ENCODE measurements at places on chromosomes 11 and 22.

- DNase-seq, result no peak
Measured at GRCh38 chr22:46070215-46070802, 80.0 kb upstream of the PPARA start.

DNA sequence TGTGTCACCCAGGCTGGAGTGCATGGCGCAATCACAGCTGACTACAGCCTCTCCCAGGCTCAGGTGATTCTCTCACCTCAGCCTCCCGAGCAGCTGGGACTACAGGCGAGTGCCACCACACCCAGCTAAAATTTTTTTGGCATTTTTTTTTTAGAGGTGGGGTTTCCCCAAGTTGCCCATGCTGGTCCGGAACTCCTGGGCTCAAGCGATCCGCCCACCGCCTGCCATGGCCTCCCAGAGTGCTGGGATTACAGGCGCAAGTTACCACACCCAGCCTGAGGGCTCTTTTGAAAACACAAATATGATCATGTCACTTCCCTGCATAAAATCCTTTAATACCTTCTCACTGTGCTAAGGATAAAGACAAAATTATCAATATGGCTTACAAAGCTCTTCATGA lies 88.1 kb downstream of the MAML2 start:
- DNase-seq, result no peak

GRCh38 chr11:107252429-107253161 lies 205.0 kb downstream of the CWF19L2 start:
- DNase-seq, result no peak

GRCh38 chr11:44305026-44305469 lies 4.9 kb downstream of the ALX4 start:
- no peak for DNase-seq

DNA sequence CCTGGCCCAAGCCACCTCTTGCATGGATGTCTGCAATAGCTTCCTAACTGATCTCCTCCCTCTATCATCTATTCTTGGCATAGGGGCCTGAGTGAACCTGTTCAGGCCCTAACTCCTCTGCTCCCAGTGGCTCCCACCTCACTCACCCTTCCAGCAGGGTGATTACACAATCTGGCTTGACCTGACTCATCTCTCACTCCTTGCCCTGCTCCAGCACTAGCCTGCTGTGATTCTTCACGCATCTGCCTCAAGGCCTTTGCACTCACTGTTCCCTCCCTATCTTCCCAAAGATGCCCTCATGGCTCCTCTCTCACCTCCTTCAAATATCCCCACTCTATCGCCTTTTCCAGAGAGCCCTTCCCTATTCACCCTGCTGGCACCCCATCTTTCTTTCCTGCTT lies 10.5 kb downstream of the SCN4B start:
- DNase-seq, result no peak
